Lung (tissue), 17 donors: ENCODE measurements at places on chromosomes 2 and 18.

- no peak for DNase-seq
Observed at GRCh38 chr2:173690349-173690748, 274.8 kb downstream of the SP3 start.

DNA sequence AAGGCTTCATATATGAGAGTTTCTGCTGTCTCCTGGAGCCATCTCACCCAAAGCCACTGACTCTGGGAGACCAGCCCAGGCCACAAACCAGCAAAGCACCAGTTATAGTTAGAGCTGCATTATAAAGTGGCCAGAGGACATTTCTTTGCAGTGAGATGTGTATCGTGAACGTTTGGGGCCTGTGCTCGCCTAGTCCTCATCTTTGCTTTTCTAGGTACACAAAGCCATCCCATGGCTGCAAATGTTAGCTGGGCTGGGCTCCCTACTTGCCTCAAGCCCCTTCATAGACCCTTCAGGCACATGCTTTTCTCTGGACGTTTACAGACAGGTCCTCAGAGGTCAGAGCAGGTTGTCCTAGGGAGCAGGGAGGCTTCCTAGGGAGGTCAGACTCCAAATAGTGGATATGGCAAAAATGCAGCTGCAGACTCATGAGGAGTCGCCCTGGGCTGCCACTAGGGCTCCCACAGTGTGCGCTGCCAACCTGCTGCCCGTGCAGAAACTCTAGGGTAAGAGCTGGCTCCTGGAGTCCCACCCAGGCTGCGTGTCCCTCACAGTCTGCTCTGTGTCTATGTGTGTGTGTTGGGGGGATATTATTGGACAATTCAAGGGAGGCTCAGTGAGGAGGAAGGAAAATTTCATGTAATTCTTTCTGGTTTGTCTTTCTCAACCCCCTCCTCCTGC lies 141.0 kb downstream of the RPIA start:
- DNase-seq = no peak

- DNase-seq = no peak
Observed at GRCh38 chr2:240435948-240436682, 652 bp downstream of the GPC1 start.

- no peak for DNase-seq
Observed at GRCh38 chr2:32810909-32811495, 135.8 kb upstream of the LTBP1 start.

DNA sequence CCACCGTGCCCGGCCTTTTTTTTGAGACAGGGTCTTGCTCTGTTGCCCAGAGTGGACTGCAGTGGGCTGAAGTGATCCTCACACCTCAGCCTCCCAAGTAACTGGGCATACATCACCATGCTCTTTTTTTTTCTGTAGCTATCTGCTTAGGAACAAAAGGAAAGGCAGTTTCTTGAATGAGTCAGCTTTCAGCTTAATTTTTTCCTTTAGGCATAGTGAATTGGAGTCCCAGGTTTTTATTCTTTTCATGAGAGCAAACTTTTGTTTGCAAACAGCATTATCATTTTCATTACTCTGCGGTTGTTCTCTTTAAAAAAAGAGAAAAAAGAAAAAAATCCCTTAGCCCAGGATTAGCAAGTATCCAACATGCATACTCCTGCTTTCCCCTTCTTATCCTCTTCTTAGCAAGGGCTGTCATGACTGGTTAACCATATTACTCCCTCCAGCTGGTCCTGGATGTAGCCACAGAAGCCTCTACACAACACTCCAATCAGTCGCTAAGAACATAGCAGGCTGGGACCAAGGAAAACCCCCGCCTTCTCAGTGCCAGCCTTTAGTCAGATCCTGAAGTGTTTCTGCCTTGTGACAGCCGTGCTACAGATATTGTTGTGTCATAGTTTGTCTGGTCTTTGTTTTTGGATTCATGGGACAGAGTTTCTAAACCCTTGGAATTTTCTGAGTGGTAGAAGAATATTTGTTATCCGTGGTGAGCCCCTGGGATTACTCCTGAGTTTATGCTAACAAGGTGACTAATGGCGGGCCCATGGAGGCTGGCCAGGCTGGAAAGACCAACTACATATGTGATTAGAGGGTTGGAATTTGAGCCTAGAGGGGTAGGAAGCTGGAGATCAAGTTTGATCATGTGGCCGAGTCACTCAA lies 23.3 kb upstream of the ST3GAL5 start:
- peak; percentile 24 for DNase-seq

DNA sequence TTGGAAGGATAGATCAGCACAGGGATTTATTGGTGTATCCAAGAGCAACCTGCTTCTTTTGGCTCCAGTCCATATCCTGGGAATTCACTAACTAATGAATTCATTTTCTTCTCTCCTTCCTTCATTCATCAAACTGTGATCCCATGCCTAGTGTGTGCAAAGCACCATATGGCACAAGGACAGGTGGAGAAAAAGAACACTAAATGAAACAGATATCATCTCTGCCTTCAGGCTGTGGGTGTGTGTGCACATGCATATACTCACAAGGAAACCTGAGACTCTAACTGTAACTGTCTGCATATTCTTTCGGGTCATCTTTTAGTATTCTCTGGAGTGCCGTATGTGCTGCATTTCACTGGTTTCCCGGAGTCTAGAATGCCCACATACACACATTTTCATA lies 20.2 kb downstream of the TNP1 start:
- DNase-seq = no peak

DNA sequence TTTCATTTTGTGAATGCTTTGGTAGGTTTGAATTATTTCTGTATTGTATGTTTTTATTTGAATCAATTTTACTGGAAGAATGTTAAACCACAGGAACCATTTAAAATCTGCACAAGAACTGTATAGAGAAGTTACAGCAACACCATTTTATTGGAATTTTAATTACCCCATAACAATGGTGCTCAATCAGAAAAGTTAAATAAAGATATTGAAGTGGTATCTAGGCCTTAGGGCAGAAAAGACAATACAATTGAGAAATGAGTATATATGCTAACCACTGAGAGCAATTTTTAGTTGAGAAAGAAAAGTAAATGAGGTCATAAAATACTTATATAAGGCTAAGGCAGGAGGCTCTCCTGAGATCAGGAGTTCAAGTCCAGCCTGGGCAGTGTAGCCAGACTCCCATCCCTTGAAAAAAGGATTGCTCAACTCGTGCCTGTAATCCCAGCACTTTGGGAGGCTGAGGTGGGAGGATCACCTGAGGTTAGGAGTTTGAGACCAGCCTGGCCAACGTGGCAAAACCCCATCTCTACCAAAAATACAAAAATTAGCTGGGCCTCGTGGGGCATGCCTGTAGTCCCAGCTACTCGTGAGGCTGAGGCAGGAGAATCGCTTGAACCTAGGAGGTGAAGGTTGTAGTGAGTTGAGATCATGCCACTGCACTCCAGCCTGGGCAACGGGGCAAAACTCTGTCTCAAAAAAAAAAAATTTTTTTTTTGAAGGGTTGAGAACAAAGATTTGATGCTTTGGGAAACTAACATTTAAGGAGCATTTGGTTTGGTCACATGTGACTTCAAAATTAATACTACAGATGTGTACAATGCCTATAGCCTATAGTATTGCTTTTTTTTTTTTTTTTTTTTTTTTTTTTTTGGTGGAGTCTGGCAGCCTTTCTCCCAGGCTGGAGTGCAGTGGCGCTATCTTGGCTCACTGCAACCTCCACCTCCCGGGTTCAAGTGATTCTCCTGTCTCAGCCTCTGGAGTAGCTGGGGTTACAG lies 212.9 kb upstream of the STON1 start:
- DNase-seq = no peak
